Glomerular endothelial cell (primary cell): ENCODE measurements at places on chromosomes 16 and 17. TPM values are rescaled to one million over a fixed set of nuclear protein-coding genes. Genes with fewer than 3 reads are reported as not detected.

MBTPS1 gene
- total RNA-seq: 107 and 122 TPM in 2 replicates

ALOX15 gene
- not detected in 2 replicates for total RNA-seq

ZNF821 gene
- total RNA-seq: 3.5 and 9.0 TPM in 2 replicates

DNA sequence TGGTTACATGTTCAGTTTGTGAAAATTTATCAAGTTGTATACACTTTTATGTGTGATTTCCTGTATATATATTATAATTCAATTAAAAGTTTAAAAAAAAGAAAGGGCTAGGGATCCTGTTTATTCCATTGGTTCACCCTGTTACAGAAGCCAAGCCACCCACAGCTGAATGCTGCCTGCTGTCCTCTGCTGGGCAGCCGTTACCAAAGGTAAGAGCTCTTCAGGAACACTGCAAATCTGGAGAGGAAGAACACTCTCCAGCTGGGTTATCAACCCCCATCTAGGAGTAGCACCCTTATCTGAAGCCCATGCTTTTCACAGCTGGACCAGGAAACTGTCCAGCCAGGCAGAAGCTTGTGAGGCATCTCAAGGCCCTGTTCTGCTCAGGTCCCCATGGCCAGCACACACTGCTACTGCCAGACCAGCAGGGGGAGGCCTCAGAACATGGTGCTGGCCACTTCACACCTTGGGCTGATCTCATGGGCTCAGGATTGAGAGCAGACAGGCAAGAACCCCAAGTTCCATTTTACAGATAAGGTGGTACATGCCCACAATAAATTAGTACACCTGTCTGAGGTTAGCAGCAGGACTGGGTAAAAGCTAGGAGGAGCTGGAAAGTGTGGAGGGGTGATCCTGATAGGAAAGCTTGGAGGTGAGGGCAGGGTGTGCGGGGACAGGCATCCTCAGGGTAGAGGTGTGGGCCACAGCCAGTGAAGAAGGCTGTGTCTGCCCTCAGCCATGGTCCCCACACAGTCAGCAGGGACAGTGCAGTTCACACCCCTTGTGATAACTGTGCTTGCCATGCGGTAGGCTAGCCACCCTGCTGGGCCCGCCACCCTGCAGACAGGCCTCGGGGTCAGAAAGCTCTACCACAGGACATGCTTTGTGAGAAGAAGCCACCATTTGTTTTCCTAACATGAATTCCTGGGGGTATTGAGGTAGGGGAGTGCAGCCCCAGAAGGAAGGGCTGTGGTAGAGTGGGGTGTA, 54.3 kb upstream of the SREBF1 start:
- no peak for DNase-seq

- no peak for DNase-seq
Measured at GRCh38 chr17:73304438-73304837, 7.4 kb downstream of the CDC42EP4 start.

GRCh38 chr16:19165101-19165500, 2.9 kb upstream of the SYT17 start:
- no peak for DNase-seq

GRCh38 chr16:13896543-13897182, 23.3 kb upstream of the ERCC4 start:
- no peak for DNase-seq

- DNase-seq: no peak
Measured at GRCh38 chr17:67476787-67477335, 99.8 kb downstream of the PITPNC1 start.

DNA sequence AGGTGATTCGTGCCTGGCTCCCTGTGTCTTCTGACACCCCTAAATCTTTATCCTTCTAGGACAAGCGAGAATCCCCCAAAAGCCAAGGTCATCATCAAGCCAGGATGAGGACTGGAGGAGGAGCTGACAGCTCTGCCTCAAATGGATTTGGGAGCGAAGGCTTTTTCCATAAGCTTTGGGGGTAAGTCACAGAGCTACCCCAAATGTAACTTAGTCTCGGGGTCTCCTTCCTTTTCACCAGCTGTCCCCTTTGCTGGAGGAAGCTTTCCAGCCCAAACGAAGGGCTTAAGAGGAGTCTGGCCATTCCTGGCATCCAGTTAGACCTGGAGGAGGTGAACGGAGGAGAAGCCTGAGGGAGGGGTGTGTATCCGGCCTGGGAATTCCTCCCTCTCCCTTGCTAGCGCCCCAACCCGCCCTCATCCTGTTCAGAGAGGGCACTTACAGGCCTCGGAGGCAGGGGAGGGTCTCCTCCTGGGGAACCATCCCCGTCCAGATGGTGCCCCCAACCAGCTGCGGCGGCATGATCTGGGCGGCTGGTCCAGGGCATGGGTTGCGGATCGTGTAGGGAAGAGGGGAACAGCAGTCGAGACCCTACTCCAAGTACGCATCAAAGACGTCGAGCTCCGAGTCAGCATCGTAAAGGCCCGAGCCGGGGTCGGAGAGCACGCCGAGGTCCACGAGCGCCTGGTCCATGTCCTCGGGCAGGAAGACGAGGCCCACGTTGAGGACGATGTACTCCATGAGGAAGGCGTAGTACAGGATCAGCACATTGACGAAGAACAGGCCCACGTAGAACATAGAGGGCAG, 938 bp downstream of the DEXI start:
- DNase-seq: no peak

DNA sequence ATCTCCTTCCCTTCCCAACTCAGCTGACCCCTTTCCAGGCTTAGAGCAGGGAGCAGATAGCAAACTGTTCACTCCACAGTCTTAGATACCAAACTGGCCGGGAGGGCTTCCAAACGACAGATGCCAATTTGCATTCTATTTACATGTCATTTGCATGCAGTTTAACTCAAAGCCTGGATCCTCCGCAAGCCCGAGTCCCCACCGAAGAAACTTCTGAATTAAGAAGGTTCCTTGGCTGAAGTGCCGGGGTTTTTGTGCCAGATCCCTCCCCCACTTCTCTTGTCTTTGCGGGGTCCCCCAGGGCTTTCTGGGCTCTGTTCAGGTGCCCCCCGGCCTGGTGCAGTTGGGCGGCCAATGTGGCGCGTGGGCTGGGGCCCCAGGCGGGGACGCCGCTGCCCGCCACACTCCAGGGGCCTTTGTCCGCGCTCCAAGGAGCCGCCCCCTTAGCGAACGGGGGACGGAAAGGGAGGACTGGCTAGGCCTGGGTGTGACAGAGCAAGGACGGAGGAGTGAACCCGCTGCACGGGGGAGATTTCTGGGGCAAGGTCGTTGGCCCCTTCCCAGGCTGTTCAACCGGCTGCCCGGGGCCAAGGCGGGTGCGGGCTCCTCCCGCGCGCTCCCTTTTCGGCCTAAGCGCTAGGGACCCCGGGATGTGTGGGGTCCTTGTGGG, 1.2 kb downstream of the GPRC5B start:
- DNase-seq: no peak

GRCh38 chr17:34182036-34182803, 72.9 kb upstream of the CCL2 start:
- DNase-seq: no peak

DNA sequence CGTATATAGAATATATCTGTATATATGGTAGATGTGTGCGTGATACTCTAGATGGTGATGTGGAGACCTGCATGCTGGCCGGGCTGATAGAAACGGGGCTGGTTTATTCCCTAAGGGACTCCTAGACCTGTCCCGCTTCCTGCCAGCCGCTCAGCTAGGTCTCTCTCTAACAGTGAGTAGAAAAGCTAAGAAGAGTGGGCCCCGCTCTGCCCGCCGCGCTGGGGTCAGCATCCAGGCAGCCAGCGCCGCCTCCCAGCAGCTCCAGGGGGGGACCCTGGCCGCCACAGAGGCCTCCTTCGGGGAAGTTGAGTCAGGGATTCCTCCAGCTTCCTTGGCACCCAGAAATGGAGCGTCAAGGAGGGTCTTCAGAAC, 9.4 kb downstream of the CYGB start:
- no peak for DNase-seq
